ENCODE measurements at places on chromosomes 3 and 15.

GRCh38 chr3:116285781-116286421 lies 159.4 kb downstream of the LSAMP start:
- DNase-seq: no peak

- no peak for DNase-seq
Measured at GRCh38 chr3:101533603-101533968, 20.6 kb upstream of the SENP7 start.

GRCh38 chr15:60651734-60652141 lies 172.8 kb upstream of the ICE2 start:
- no peak for DNase-seq

GRCh38 chr15:68420186-68420684 lies 11.7 kb downstream of the ITGA11 start:
- no peak for DNase-seq

GRCh38 chr3:156594219-156594683 lies 39.3 kb upstream of the SSR3 start:
- no peak for DNase-seq

DNA sequence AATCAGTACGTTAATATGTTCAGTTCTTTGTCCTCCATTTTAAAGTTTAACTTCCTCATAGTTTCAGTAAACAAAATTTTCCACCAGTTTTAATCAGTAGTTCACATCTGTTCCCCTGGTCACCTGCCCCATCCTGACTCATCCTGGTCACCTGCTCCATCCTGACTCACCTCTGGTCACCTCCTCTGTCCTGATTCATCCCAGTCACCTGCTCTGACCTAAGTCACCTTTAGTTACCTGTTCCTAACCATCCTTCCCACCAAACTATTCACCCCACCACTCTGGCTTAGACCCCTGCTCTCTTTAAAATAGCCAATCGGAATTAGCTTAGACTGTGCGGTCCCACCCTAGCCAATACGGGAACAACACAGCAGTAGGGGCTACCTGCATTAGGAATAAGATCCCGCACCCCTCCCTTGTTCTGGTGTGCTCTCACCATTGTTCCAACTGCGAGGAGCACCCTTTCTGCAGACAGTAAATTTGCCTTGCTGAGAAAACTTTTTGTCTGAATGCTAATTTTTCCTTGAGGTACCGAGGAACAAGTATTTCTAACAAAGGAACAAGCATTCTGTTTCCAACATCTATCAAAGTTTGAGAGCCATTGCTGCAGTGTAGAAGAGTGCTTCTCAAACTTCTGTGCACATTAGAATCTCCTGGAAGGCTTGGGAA lies 169.3 kb downstream of the ADAMTS17 start:
- no peak for DNase-seq

DNA sequence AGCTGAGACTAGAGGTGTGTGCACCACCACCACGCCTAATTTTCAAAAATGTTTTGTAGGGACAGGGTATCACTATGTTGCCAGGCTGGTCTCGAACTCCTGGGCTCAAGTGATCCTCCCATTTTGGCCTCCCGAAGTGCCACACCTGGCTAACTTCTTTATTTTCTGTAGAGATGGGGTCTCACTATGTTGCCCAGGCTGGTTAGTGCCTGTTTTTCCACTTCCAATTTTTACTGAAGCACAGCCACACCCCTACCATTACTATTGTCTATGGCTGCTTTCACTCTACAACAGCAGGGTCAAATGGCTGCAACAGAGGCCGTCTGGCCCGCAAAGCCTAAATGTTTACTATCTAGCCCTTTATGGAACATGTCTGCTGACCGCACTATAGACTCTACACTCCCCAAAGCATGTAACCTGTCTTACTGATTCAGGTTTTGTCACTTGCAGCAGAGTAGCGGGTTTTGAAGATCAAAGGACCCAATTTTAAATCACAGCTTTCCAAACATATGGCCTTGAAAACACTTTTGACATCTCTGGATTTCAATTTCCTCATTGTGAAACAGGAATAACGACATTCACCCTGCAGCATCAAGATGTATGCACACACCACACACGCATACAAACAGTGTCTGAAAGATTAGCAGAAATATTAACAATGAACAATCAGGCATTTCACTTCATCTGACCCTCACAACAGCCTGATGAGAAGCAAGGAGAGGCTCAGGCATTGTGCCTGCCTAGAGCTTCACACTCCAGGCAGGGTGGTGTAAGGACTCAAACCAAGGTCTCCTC lies 46.1 kb downstream of the SCAP start:
- peak; percentile 36 for DNase-seq

DNA sequence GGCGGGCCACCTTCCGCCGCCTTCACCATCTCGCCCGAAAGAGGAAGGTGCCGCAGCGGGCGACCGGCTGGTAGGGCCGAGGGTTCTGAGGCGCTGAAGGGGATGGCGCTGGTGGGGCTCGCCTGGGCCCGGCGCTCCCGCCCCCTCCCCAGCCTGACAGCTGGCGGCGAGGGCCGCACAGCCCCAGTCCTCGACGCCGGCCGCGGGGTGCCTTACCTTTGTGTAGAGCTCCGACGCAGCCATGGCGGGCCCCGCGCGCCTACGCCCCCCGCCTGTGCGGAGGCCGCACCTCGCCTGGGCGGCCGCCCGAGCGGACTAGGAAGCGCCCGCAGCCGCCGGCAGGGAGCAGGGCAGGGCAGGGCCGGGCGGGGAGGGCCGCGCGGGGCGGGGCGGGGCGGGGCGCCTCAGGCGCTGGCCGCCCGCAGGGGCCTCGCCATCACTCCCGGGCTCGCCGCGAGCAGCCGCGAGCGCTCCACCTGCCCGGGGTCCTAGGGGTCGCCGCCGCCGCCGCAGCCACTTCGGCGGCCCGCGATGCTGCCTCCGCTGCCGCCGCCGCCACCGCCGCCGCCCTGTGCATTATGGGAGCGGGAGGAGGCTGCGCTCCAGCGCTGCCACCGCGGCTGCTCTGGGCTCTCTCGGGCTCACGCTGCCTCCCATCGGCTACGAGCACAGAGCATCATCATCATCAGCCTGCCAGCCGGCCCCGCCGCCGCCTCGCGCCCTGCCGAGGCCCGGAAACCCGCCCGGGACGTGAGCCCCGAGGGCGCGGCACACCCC lies at the start of gene MYO5A:
MYO5A (minus strand) TSS at position 317 of the 777 bp plus-strand sequence; CDS start at position 243, 74 bp downstream.
- peak; percentile 87 for DNase-seq
